ENCODE measurements at places on chromosomes 3 and 15.
A peak's percentile ranks its signal among the peaks of the same experiment; 100 is the strongest.

- no peak for DNase-seq
Measured at GRCh38 chr3:9349321-9350117, 13.3 kb upstream of the THUMPD3 start.

DNA sequence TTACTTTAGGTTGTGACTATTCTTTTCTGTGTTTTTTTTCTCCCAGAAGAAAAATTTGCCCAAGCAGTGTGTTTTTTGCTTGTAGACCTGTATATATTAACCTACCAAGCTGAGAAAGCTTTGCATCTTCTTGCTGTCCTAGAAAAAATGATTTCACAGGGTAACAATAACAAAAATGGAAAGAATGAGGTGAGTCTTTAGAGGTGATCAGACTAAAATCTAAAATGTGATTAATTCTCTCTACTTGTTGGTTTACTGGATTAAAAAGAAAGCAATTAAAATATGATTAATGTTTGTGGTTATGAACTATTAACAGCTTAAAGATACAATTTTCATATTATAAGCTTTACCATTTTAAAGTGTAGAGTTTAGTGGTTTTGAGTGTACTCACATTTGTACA lies 28.2 kb downstream of the CNOT10 start:
- DNase-seq, result no peak

GRCh38 chr3:177382944-177383343 lies 185.7 kb upstream of the TBL1XR1 start:
- no peak for DNase-seq

- DNase-seq, result no peak
Measured at GRCh38 chr3:47432673-47433072, 43.1 kb downstream of the SCAP start.

DNA sequence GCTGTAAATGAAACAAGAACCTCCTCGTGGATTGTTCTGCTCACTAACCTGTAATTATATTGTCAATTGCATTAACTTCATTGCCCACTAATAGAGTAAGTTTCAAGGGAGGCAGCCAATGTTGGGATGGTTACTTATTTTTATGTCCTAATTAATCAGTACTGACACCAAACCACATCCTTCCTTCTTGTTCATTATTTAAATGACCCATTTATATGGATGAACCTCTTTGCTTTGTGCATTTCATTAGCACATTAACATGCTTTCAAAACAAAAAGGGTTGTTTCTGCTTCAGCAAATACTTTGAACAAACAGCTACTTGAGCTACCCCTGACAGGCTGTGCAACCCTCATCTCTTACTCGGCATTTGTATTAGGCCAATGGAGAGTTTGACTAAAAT lies 374.2 kb downstream of the MECOM start:
- no peak for DNase-seq

DNA sequence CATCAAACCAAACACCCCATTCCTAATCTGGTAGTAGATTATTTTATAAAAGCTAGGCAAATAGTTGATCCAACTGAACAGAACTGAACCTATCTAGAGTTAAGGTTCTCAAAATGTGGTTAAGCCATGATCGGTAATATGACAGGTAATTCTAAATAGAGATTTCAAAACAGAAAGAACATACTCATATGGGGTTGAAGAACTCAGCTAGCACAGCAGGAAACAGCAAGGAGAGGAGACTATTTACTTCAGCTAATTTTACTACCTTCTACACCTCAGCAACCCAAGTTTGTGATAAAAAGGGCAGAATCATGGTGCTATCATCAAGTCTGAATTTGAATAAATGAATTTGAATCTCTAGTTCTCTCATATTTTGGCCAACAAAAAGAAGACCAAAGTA lies 11.8 kb downstream of the CD47 start:
- no peak for DNase-seq

DNA sequence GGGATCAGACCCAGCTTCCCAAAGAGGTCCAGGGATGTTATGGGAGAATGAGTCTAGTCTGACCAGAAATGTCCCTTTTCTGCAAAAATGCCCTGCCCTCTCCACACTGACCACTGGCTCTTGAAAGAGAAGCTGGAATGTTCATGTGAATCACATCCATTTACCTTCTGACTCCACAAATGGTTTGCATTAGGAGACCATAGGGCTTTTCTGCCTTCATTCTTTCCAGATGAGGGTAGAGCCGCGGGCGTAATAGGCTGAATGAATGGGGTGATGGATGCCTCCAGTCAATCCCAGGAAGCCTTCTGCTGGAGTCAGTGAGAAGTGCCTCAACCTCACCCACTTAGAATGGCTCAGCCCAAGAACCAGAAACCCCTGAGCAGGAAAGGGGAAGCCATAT lies 47.2 kb upstream of the IREB2 start:
- no peak for DNase-seq

- no peak for DNase-seq
Measured at GRCh38 chr3:148331081-148331846, 366.4 kb upstream of the AGTR1 start.

GRCh38 chr3:140022066-140022770 lies 87.2 kb downstream of the CLSTN2 start:
- DNase-seq, result no peak

DNA sequence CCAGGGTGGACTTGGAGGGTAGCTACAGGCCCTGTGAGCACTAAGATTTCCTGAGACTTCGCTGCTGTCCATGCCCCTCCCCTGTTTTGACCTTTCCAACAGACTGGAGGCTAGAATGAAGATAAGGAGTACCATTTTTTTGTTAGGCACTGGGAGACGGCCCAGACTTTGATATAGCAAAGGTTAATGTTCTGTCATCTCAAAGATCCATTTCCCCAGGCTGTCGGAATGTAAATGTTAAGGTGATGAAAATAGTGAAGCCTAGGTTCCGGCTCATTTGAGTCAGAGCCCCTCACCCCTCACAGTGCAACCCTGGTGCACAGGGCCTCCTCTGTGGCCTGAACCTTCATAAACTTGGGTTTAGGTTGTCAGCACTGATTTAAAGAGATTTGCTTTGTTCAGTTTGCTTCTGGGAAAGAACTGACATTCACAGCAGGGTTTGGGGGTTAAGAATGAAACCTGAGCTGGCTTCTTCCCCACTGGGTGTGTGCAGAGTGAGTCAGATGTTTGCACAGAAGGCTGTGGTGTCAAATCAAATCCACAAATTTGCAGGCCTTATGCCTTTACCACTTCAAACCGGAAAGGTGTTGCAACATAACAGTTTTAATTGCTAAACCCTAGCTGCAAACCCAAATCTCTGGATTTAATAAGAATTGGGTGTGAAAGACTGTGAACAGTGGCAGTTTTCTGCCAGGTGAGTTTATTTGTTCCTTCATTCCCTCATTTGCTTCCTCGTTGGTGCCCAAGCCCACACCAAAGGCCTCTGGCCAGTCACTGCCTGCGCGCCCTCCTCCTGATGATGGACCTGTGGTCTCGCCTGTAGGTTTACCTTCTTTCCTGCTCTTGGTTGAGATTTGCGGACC lies 20.6 kb upstream of the KCTD6 start:
- peak; percentile 5 for DNase-seq

DNA sequence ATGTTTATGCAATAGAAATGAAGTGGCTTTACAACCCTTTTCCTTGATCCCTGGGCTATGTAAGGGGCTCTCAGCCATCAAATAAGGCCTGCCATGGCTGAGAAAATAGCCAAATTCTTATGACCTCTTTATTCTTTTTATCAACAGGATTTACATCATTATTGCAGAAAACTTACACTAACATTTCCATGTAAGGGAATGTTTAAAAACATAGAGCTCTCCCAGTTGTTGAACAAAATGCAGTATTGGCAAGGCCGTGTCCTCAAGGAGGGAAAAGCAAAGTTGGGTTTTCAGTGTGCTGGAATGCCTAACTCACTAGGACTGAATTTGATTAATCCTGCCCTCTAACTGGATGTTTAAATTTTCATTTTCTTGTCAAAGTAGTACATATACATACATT lies 22.3 kb downstream of the NR2C2 start:
- DNase-seq, result no peak

GRCh38 chr3:150227839-150228238 lies 180.3 kb upstream of the TSC22D2 start:
- no peak for DNase-seq

- DNase-seq, result peak; percentile 67
Measured at GRCh38 chr3:53045518-53046170, at the start of gene SFMBT1. TSS of gene SFMBT1 (minus strand) at chr3:53046073. CDS start at chr3:52969128, 76,945 bp downstream.

- DNase-seq, result no peak
Measured at GRCh38 chr3:130835483-130835882, 58.4 kb upstream of the ATP2C1 start.

DNA sequence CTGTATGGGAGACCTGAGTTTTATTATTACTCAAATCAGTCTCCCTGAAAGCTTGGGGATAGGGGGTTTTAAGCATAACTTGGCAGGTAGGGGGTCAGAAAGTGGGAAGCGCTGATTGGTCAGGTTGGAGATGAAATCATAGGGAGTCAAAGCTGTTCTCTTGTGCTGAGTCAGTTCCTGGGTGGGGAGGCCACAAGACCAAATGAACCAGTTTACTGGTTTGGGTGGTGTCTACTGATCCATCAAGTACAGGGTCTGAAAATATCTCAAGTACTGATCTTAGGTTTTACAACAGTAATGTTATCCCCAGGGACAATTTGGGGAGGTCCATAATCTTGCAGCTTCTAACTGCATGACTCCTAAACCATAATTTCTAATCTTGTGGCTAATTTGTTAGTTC lies 17.8 kb upstream of the IQCF6 start:
- DNase-seq, result no peak

DNA sequence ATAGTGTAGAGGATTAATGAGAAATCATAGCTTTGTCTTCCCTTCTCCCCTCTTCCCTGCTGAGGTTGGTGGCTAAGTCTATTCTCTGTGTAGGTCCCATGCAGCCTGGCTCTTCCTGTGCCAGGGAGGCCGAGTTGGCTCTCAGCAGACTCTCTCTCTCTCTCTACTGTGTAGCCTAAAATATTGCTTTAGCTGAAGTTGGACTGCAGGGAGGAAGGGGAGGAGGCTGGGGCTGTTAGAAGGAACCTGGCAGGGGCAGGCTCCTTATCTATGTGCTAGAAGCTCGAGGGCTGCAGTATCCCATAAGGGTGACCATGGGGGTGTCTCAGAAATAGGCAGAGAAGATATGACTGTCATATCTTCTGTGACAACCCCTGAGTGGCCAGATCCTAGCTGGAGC lies 160.8 kb downstream of the EPHB1 start:
- DNase-seq, result no peak

- no peak for DNase-seq
Measured at GRCh38 chr15:66635817-66636216, 66.2 kb upstream of the SMAD6 start.

GRCh38 chr3:175267561-175267960 lies 408.4 kb downstream of the NAALADL2 start:
- DNase-seq, result no peak

DNA sequence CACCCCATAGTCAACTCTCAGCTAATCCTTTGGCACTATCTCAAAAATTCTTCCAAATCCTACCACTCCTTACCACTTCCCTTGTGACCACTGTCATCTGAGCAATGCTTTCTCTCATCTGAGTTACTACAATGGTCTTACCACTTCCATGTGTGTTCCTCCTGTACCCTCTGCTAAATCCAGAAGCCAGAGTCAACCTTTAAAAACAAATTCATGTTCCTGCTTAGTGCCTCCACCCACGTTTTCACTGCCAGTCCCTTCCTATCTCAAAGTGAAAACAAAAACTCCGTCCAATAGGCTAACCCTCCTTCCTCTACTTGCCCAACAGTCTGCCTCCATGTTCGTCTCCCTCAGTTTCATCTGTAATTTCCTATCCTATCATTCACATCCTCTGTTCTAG lies 109.0 kb downstream of the ADAMTS9 start:
- no peak for DNase-seq

GRCh38 chr3:18189282-18190050 lies 235.7 kb downstream of the SATB1 start:
- DNase-seq, result no peak

- DNase-seq, result no peak
Measured at GRCh38 chr3:127791221-127791913, 30.9 kb downstream of the MGLL start.

DNA sequence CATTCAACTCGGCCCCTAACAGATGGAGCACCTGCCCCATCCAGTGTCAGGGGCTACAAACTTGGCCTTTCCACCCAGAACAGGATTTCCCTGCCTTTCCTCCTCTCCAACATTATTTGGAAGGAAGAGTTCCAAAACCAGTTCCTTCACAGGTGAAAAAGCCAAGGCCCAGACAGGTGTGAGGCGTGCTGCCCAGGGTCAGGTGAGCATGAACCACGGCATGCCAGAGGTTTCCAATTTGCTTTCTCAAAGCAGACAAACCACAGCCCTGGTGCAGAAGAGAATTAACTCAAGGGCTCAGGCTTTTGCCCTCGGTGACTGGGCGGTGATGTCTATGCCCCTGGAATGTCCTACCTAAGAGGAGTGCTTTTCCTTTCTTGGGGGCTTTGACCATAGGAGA lies 43.2 kb downstream of the LDHAL6B start:
- DNase-seq, result no peak

DNA sequence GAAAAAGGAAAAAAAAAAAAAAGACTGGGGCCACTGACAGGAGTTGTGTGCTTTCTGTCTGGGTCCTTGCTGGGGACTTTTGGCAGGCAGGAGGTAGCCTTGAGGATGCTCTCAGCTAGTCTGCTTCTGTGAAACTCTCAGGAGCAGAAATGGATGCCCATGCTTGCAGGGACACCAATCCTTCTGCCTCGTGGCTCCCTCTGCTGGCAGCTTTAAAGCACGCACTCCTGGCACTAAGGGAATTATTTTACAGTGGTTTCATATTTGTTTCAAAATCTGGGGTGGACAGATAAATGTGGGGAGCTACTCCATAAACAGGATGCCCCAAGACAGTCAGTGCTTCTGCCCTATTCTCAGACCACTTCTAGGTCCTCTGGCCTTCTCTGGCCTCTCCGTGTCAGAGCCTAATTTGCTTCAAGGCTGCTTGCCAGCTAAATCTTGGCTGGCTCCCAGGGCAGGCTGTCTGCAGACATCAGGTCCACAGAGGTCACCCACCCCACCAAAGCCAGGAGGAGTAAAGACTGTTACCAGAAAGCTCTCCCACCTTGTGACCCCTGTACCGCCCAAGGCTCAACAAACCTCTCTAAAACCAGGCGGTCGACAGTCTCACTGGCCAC lies 17.1 kb downstream of the TRAIP start:
- peak; percentile 72 for DNase-seq

DNA sequence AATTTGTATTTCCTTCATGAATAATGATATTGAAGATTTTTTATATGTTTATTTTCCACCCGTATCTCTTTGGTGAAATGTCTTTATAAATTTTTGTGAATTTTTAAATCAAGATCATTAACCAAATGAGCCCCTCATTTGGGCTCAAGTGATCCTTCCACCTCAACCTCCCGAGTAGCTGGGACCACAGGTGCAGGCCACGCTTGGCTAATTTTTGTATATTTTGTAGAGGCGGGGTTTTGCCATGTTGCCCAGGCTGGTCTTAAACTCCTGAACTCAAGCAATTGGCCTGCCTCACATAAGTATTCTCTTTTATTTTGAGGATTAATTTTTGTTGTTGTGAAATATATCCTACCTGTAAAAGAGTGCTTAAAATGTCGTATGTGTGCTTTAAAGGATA lies 4.9 kb downstream of the BBS4 start:
- DNase-seq, result no peak

DNA sequence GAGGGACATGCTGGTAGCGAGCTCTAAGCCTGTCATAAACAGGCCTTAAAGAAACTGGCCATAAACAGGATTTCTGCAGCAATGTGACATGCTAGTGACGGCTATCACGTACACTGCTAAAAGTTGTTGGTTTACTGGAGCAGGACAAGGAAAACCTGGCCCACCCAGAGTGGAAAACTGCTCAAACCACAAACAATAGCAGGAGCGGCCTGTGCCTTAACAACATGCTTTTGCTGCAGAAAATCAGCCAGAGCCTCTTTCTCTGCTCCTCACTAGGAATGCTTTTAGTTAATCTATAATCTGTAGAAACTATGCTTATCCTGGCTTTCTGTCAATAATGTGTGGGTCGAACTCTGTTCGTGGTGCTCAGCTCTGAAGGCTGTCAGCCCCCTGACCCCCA lies 202.9 kb upstream of the UBE3A start:
- no peak for DNase-seq
